Right lobe of liver (tissue), 6 donors: ENCODE measurements at places on chromosomes 5 and 9. TPM values are rescaled to one million over a fixed set of nuclear protein-coding genes. Genes with fewer than 3 reads are reported as not detected.

The PAPPA gene
- total RNA-seq = 0.37 TPM

The PCDHA10 gene
- total RNA-seq = not detected

DNA sequence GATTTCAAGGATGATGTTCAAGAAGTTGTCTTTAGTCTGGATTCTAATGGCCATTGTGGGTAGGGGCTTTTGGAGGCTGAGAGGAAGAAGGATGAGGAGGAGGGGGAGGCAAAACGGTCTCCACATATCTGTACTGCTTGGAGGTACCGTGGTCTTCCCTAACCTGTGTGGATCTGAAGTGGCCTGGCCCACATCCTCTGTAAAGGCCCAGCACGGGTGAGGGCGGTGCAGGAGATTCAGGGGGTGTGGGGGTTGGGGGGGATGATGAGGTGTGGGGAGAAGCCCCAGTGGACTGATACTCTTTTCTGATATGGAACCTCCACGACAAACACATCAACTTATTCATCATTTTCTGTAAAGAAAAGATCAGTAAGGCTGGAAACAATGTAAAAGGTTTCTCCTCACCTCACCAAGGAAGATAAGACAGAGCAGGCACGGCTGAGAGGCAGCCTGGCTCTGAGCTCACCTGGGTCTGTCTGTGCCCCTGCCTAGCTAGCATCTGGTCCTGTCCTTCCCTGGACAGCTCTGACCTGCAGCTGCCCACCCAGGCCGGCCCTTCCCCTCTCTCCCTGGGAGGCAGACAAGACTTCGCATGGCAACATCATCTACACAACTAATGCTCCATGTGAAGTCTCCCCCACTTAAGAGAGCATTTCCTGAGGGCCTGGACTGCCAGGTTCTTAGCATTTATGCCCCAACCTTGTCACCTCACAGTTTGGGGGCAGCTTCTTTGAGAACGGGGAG, 5.6 kb upstream of the IL3 start:
- no peak overlapping the region for H3K27ac ChIP-seq
- H3K36me3 ChIP-seq = no peaks in the 10 kb centered on the region
- H3K4me1 ChIP-seq = no peaks in the 10 kb centered on the region
- H3K27me3 ChIP-seq = no peaks in the 10 kb centered on the region

GRCh38 chr9:116432051-116432450, 255.1 kb upstream of the TRIM32 start:
- H3K27me3 ChIP-seq = no peaks in the 10 kb centered on the region
- H3K36me3 ChIP-seq = no peaks in the 10 kb centered on the region
- no peak overlapping the region for H3K27ac ChIP-seq
- H3K4me1 ChIP-seq = no peaks in the 10 kb centered on the region
- H3K4me3 ChIP-seq = no peak overlapping the region
- DNase-seq = no peak

GRCh38 chr5:67561151-67561932, 364.7 kb upstream of the CD180 start:
- DNase-seq = no peak
- no peak overlapping the region for H3K4me3 ChIP-seq
- no peak overlapping the region for H3K27ac ChIP-seq
- H3K36me3 ChIP-seq = no peaks in the 10 kb centered on the region
- no peaks in the 10 kb centered on the region for H3K4me1 ChIP-seq

GRCh38 chr9:79769476-79770275, 197.9 kb downstream of the TLE4 start:
- H3K4me1 ChIP-seq = no peaks in the 10 kb centered on the region
- H3K36me3 ChIP-seq = no peaks in the 10 kb centered on the region
- DNase-seq = no peak
- no peak overlapping the region for H3K27ac ChIP-seq
- no peak overlapping the region for H3K4me3 ChIP-seq

The PCDHGA12 gene
- total RNA-seq = 1.6 TPM

GRCh38 chr9:129934041-129934591, 98.9 kb downstream of the USP20 start:
- no peak for DNase-seq
- no peak overlapping the region for H3K27ac ChIP-seq
- H3K4me3 ChIP-seq = no peak overlapping the region
- H3K4me1 ChIP-seq = peaks cover 11% of the 10 kb centered on the region

DNA sequence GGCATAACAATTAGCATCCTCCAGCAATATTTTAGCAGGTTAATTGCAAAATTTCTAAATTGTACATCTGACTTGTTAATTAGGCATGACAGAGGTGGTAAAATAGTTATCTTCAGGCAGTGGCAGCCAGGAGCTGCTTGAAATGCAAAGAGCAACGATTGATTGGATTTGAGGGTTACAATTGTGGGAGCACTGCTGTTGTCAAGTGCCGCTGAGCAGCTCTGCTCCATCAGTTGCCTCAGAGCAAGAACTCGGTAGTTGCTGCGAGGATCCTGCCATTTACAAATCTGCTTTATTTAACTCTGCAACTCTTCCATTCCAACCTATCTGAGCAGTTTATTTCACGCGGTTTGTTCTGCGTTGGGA, 12.6 kb downstream of the PBX3 start:
- H3K36me3 ChIP-seq = no peaks in the 10 kb centered on the region
- H3K27ac ChIP-seq = peak overlapping the region; percentile 26
- peak overlapping the region; percentile 3 for H3K4me3 ChIP-seq
- no peak for DNase-seq
- no peaks in the 10 kb centered on the region for H3K27me3 ChIP-seq

The KYAT1 gene
- total RNA-seq = 10.6 TPM

DNA sequence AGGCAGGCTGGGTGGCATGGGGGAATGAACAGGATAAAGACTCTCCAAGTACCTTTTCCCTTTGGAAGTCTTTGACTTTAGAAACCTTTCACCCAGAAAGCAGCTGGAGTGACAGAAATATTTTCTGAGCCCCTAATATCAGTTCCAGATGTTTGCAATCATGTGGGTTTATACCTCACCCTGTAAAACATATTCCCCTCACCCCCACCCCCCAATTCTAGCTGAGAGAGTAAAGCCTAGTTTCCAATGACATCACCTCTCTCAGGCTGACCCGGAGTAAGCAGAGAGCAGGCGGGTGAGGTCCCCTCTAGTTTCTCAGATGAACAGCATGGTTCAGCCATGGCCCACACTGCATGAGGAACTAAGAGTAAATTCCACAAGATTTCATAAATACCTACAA, 82.9 kb upstream of the TRIM32 start:
- H3K36me3 ChIP-seq = no peaks in the 10 kb centered on the region
- no peaks in the 10 kb centered on the region for H3K27me3 ChIP-seq
- no peak for DNase-seq
- H3K27ac ChIP-seq = no peak overlapping the region

The CER1 gene
- total RNA-seq = not detected

- no peaks in the 10 kb centered on the region for H3K27me3 ChIP-seq
- DNase-seq = no peak
- H3K27ac ChIP-seq = no peak overlapping the region
- no peaks in the 10 kb centered on the region for H3K36me3 ChIP-seq
- no peak overlapping the region for H3K4me3 ChIP-seq
These were observed 19.7 kb upstream of the VLDLR start for GRCh38 chr9:2601785-2602378.

GRCh38 chr5:172255444-172255843, 28.1 kb downstream of the UBTD2 start:
- H3K4me1 ChIP-seq = no peaks in the 10 kb centered on the region
- no peaks in the 10 kb centered on the region for H3K36me3 ChIP-seq
- H3K27ac ChIP-seq = no peak overlapping the region
- H3K27me3 ChIP-seq = no peaks in the 10 kb centered on the region
- no peak overlapping the region for H3K4me3 ChIP-seq
